ENCODE measurements at places on chromosomes 6 and 20.

GRCh38 chr20:25675161-25675560 lies 21.5 kb downstream of the ZNF337 start:
- H3K27ac ChIP-seq, result no peak overlapping the region
- H3K27me3 ChIP-seq, result no peaks in the 10 kb centered on the region
- peaks cover 52% of the 10 kb centered on the region for H3K36me3 ChIP-seq
- no peak overlapping the region for H3K4me3 ChIP-seq
- no peak for DNase-seq
- no peaks in the 10 kb centered on the region for H3K4me1 ChIP-seq

GRCh38 chr6:166483573-166484250 lies 101.0 kb upstream of the MPC1 start:
- peaks cover 25% of the 10 kb centered on the region for H3K4me1 ChIP-seq
- H3K4me3 ChIP-seq, result no peak overlapping the region
- H3K27me3 ChIP-seq, result no peaks in the 10 kb centered on the region

GRCh38 chr6:135976585-135976984 lies 125.1 kb downstream of the PDE7B start:
- no peaks in the 10 kb centered on the region for H3K4me1 ChIP-seq
- DNase-seq, result no peak
- no peaks in the 10 kb centered on the region for H3K27me3 ChIP-seq

- DNase-seq, result no peak
- H3K27me3 ChIP-seq, result no peaks in the 10 kb centered on the region
- H3K27ac ChIP-seq, result peak overlapping the region; percentile 68
- no peak overlapping the region for H3K4me3 ChIP-seq
These were observed 13.4 kb downstream of the GNL1 start for GRCh38 chr6:30542915-30543314.

GRCh38 chr6:1287103-1287591 lies 24.8 kb upstream of the FOXQ1 start:
- no peaks in the 10 kb centered on the region for H3K4me1 ChIP-seq
- no peaks in the 10 kb centered on the region for H3K27me3 ChIP-seq
- no peak overlapping the region for H3K27ac ChIP-seq
- no peaks in the 10 kb centered on the region for H3K36me3 ChIP-seq
- H3K4me3 ChIP-seq, result no peak overlapping the region
- no peak for DNase-seq

Data from CD4-positive, alpha-beta T cell (primary cell).